ENCODE measurements at places on chromosomes 16 and 17. TPM values are rescaled to one million over a fixed set of nuclear protein-coding genes. Genes with fewer than 3 reads are reported as not detected.
A peak's percentile ranks its signal among the peaks of the same experiment; 100 is the strongest.

The CCT6B gene
- total RNA-seq = 2.1 TPM

DNA sequence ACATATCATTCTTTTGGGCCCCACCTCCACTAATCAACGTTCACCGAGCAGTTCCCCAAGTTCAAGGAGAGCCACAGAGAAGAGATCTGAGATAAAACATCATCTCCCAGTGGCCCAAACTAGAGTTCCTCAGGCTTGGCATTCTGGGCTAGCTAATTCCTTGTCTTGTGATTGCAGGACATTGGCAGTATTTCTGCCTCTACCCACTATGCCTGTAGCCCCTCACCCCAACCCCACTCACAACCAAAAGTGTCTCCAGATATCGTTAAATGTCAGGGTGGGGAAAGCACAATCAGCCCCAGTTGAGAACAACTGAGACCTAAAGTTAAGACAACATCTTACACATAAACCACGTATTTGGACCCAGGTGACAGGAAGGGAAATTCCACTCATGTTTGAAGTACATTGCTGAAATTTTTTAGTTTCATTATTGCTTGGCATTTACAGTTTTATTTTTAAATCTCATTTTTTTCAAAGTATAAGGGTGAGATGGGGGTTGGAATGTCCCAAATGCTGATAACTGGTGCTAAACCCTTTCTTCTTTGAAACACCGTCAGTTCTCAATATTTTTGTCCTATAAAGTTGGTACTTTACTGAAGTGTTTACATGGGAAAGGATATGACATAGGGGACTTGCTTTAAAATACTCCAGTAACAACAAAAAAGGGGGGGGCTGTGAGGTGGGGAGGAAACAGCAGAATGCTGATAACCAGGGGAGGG is 13.6 kb downstream of the ZC3H7A start:
- peaks cover 75% of the 10 kb centered on the region for H3K4me1 ChIP-seq
- peak overlapping the region; percentile 58 for H3K4me3 ChIP-seq
- H3K36me3 ChIP-seq = no peaks in the 10 kb centered on the region
- H3K27me3 ChIP-seq = no peaks in the 10 kb centered on the region
- DNase-seq = peak; percentile 79

- DNase-seq = no peak
- no peaks in the 10 kb centered on the region for H3K36me3 ChIP-seq
- peaks cover 55% of the 10 kb centered on the region for H3K4me1 ChIP-seq
These were observed 3.0 kb upstream of the ZNF213 start for GRCh38 chr16:3131755-3132377.

DNA sequence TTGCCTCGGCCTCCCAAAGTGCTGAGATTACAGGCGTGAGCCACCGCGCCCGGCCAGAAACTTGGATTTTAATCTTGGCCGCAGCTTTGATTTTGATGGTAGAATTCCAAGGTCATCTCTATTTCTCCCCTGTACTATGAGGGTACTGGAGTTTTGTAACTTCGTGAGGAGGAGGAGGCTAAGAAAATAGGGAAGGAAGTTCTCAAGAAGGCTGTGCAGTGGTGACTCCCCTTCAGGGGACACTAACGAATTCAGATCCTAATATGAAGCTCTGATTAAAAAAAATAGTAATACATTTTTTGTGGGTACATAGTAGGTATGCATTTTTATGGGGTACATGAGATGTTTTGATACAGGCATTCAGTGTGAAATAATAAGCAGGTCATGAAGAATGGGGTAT is 55.9 kb downstream of the LDHD start:
- H3K27ac ChIP-seq = no peak overlapping the region
- DNase-seq = no peak
- peaks cover 29% of the 10 kb centered on the region for H3K4me1 ChIP-seq
- no peak overlapping the region for H3K4me3 ChIP-seq
- no peaks in the 10 kb centered on the region for H3K27me3 ChIP-seq
- no peaks in the 10 kb centered on the region for H3K36me3 ChIP-seq

DNA sequence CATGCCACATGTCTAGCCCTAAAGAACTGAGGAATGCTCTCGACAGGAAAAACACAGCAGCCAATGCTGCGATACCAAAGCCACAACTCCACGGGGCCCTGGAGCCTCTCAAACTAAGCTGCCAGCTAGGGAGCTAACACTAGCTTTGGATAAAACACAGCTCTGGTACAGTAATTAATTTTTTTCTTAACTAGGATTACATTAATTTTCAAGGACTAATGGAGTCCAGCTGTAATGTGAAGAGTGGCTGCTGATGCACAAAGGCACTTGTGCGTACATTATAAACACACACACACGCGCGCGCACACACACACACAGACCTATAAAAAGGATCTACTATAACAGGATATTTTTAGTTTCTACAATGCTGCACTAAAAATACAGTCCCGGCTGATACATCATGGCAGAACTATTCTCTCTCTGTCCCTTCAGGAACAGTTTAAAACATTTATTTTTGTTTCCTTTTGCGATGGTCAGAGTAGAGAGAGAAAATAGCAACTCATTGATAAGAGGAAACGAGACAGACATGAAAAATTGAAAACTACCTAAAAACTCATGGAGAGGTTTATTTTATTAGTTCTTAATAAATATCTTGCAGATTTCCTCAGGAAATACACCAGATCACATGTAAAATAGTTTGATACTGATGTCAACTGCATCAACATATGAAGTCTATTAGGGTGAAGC is 88.5 kb downstream of the SMG6 start:
- no peaks in the 10 kb centered on the region for H3K36me3 ChIP-seq
- H3K4me1 ChIP-seq = peaks cover 52% of the 10 kb centered on the region
- DNase-seq = peak; percentile 11
- peak overlapping the region; percentile 37 for H3K4me3 ChIP-seq
- H3K27me3 ChIP-seq = no peaks in the 10 kb centered on the region

DNA sequence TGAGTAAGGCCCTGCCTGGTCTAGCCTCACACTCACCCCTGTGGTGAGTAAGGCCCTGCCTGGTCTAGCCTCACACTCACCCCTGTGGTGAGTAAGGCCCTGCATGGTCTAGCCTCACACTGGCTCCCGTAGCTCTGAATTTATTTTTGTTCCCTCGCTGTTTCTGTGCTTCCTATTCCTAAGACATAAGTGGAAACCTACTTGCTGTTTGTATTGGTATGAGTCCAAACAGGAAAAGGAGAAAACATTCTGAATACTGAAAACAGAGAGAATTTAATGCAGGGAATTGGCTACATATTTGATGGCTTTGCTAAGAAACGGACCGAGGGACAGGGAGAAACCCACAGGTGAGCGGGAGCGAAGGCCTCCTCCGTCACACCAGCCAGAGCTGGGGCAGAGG is 267.8 kb downstream of the FOXL1 start:
- no peak overlapping the region for H3K27ac ChIP-seq
- H3K36me3 ChIP-seq = no peaks in the 10 kb centered on the region
- H3K4me3 ChIP-seq = no peak overlapping the region
- H3K4me1 ChIP-seq = no peaks in the 10 kb centered on the region

The LPO gene
- total RNA-seq = not detected

GRCh38 chr17:41620583-41621434 is 3.6 kb downstream of the KRT17 start:
- H3K4me3 ChIP-seq = no peak overlapping the region
- H3K36me3 ChIP-seq = no peaks in the 10 kb centered on the region
- no peak overlapping the region for H3K27ac ChIP-seq
- no peaks in the 10 kb centered on the region for H3K4me1 ChIP-seq
- no peaks in the 10 kb centered on the region for H3K27me3 ChIP-seq

- DNase-seq = no peak
- no peaks in the 10 kb centered on the region for H3K4me1 ChIP-seq
- H3K27ac ChIP-seq = no peak overlapping the region
- H3K36me3 ChIP-seq = peaks cover 14% of the 10 kb centered on the region
These were observed 107.1 kb downstream of the RAP1GAP2 start for GRCh38 chr17:2903193-2903974.

DNA sequence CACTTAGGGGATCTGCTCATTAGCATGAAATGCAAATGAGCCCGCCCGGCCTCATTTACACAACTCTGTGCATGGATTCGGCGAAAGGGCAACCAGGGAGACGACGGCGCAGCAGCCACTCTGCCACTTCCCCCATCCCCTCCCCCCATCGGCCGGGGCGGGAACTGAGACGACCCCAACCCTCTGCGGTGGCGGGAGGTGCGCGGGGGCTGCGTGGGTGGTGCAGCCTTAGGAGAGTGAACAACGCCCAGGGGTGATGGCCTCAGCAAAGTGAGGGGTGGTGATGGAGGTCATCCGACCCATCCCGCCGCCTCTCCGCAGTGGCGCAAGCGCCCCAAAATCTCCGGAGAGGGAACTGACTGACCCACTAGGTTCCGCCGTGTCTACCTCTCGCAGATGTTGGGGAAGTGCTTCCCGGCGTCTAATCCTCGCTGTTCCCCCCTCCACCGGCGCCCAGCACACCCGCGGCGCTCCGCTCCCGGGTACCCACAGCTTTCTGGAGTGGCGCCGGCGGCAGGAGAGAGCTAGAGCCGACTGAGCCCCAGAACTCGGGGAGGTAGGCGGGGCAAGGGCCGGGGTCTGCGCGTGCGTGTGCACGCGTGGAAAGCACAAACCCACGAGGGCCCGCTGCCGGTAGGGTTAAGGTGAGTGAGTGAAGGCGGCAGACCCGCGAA is 1.4 kb upstream of the CACNA1G start:
- H3K4me3 ChIP-seq = peak overlapping the region; percentile 62
- H3K27me3 ChIP-seq = peaks cover 23% of the 10 kb centered on the region
- no peaks in the 10 kb centered on the region for H3K36me3 ChIP-seq
- no peak for DNase-seq

The PPP1R27 gene
- not detected for total RNA-seq

- H3K27ac ChIP-seq = no peak overlapping the region
- H3K4me3 ChIP-seq = no peak overlapping the region
- peaks cover 20% of the 10 kb centered on the region for H3K4me1 ChIP-seq
- H3K36me3 ChIP-seq = no peaks in the 10 kb centered on the region
These were observed 1.1 kb downstream of the ZNF23 start for GRCh38 chr16:71460941-71461340.

The TMEM235 gene
- not detected for total RNA-seq

The ASGR1 gene
- not detected for total RNA-seq

GRCh38 chr16:75097941-75098901 is 18.4 kb downstream of the LDHD start:
- H3K36me3 ChIP-seq = no peaks in the 10 kb centered on the region
- H3K4me3 ChIP-seq = no peak overlapping the region
- DNase-seq = peak; percentile 94
- peaks cover 44% of the 10 kb centered on the region for H3K4me1 ChIP-seq
- H3K27me3 ChIP-seq = no peaks in the 10 kb centered on the region
- H3K27ac ChIP-seq = peak overlapping the region; percentile 70

The TBC1D3 gene
- not detected for total RNA-seq

- no peaks in the 10 kb centered on the region for H3K27me3 ChIP-seq
- no peak overlapping the region for H3K4me3 ChIP-seq
- H3K36me3 ChIP-seq = peaks cover 33% of the 10 kb centered on the region
These were observed 32.7 kb downstream of the ZNF207 start for GRCh38 chr17:32382526-32383223.

The C16orf86 gene
- 3.6 TPM for total RNA-seq

DNA sequence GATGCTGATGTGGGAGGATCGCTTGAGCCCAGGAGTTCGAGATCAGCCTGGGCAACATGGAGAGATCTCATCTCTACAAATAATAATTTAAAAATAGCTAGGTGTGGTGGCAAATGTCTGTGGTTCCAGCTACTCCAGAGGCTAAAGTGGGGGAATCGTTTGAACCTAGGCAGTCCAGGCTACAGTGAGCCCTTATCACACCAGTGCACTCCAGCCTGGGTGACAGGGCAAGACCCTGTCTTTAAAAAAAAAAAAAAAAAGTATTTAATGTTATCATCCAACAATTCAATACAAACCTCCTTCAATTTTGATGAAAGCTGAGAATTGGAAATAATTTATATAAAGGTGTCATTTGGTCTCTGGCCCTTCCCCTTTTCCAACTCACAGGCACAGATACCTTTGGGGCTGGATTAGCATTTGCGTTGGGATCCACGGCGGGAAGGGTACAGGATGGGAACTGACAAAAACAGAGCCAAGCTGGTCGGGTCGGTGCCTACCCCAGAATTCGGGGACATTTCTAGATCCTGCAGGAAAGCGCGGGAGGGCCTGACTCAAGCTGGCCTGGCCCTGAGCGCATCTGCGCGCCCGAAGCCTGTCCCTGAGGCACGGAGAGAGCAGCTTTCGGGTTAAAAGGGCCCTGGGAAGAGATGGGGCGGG is 860 bp upstream of the DCAF7 start:
- H3K27ac ChIP-seq = peak overlapping the region; percentile 91
- H3K4me1 ChIP-seq = peaks cover 34% of the 10 kb centered on the region
- DNase-seq = no peak
- H3K27me3 ChIP-seq = no peaks in the 10 kb centered on the region

The ICAM2 gene
- total RNA-seq = 150 TPM

GRCh38 chr17:55452139-55452790 is 30.6 kb upstream of the MMD start:
- no peaks in the 10 kb centered on the region for H3K27me3 ChIP-seq
- H3K27ac ChIP-seq = no peak overlapping the region
- H3K4me1 ChIP-seq = no peaks in the 10 kb centered on the region
- no peak for DNase-seq
- H3K4me3 ChIP-seq = no peak overlapping the region

DNA sequence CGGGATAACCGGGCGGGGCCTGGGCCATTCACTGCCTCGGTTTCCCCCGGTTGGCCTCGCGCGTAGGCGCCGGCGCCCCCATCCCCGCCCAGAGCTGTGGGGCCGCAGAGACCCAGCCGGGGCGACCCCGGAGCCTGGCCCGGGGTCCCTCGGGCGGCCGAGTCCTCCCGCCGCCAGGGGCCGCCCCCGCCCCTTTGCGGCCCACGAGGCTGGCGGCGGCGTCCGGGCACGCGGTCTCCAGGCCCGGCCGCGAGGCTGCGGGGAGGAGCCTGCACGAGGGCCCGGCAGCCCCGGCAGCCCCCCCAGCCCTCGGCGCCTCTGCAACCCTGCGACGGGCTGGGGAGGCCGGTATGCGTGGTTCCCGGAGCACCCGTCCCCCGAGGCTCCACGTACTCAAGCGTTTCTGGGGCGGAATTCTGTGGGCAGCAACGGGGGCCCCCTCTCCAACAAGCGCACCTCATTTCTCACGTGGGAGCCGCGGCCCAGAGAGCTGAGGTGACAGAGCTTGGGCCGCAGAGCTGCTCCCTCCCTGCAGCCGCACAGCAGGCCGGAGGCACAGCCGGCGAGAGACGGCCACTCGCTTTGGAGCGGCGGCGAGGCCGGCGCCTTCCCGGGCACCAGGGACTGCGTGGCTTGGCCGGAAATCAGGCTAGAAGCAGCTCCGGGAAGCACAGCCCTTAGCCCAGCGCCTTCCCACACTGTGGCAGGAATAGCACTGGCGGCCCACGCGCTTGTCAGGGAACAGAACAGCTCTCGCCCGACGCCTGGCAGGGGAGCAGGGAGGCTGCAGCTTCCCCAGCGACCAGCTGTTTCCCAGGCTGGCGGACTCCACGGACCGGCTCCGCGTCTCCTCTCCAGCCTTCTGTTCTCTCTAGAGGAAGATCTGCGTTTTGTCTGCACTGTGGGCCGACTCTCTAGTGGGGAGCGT is 867 bp upstream of the LIMD2 start:
- H3K36me3 ChIP-seq = peaks cover 17% of the 10 kb centered on the region
- no peaks in the 10 kb centered on the region for H3K27me3 ChIP-seq
- peak overlapping the region; percentile 73 for H3K27ac ChIP-seq
- peaks cover 72% of the 10 kb centered on the region for H3K4me1 ChIP-seq
- peak overlapping the region; percentile 18 for H3K4me3 ChIP-seq

Data from CD4-positive, alpha-beta memory T cell (primary cell).